ENCODE measurements at places on chromosomes 4 and X.
A peak's percentile ranks its signal among the peaks of the same experiment; 100 is the strongest.

GRCh38 chrX:44282753-44283152, 60.7 kb downstream of the EFHC2 start:
- DNase-seq: no peak

DNA sequence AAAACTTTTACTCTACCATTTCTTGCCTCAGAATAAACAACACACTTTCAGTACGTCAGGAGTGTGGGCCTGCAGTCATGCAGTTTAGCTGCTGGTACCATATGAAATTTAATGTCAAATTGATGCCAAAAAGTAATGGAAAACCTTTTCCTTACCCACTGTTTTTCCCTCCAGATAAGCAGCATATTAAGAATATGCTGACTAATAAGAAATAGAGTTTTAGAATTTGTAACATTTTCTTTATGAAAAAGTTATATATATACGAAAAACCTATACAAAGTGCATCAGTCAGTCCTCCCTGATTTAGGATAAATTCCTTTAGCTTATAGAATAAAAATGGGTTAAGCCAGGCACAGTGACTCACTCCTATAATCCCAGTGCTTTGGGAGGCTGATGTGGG, 206.8 kb upstream of the PPARGC1A start:
- no peak for DNase-seq

- DNase-seq: no peak
Measured at GRCh38 chr4:20337261-20337664, 85.6 kb downstream of the SLIT2 start.

DNA sequence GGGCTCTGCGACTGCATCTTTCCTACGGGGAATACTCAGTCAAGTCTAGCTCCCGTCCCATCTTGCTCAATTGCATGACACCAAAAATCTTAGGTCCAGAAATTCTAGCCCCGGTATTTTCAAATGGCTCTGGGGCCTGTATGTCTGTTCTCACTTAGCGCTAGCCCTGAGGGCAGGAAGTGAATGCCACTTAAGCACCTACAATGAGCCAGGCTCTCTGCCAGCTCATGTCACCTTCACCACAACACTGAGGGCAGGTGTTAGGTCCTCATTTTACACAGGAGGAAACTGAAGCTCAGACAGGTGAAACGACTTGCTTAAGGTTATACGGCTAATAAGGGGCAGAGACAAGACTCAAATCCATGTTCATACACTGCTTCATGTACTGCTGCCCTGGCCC, 282.8 kb downstream of the PPP1R2C start:
- no peak for DNase-seq

- DNase-seq: no peak
Measured at GRCh38 chrX:47664737-47665136, 5.8 kb upstream of the UXT start.

DNA sequence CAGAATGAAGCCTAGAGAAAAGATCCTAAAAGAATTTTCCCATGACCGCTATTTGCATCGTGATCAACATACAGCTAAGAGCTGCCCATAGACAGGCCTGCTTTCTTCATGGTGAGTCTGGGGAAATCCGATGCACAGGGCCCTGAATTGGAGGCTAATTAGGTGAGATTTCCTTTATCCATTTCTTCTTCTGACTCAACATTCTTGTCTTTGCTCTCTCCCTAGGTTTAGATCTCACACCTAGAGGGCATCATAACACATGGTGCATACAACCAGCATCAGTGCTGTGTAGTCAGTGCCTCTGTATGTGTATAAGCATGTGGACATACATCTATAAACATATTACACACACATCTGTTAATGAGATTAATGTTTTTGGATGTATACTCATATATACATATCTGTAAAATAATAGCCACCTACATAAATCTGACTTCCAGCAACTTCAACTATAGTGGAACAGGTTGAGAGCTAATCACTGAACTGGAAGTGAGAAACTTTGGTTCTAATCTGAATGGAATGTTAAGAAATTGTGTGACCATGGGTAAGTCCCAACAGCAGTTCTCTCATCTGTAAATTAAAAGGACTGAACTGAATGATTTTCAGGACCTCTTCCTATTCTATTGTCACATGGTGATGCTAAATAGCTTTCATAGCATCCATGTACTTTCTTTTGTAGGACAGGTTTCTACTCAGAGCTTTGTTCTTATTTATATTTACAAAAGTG, 17.5 kb downstream of the GATB start:
- no peak for DNase-seq

DNA sequence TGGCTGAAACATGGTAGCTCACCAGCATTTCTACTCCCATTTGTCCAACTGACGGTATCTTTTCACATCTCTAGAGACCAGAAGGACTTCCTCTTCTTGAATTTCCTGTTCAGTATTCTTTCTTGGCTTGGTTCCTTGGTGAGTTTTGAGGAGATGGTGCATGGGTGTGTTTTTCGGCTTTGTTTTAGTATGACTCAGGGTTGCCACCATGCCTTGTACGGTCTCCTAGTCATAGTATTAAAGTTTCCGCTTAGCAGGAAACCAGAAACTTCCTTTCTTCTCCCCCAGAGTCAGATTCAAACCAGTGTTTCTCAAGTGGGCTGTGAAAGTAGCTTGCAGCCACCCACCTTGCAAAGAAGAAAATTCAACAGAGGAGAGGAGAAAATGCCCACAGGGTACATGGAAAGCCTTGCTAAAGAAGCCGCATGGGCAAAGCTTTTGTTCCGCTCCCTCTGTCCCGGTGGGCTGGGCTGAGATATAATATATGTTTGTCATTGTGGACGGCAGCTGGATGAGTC, 5.7 kb downstream of the CD99 start:
- peak; percentile 42 for DNase-seq

DNA sequence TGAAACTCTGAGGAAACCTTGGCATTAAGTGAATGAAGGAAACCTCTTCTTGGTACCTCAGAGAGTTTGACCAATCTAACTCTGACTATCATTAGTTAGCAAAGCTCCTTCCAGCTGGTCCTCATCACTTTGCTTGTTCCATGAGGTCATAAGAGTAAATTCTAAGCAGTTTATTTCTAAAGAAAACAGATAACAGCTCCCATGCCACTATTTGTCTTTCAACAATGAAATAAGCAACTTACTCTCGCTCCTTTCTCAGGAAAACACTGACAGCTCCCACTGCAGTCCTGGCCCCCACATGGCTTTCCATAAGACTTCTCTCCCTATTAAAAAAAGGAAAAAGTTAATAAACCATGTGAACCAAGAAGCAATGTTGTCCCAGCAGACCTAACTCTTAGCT, 127.7 kb downstream of the COL4A6 start:
- no peak for DNase-seq

DNA sequence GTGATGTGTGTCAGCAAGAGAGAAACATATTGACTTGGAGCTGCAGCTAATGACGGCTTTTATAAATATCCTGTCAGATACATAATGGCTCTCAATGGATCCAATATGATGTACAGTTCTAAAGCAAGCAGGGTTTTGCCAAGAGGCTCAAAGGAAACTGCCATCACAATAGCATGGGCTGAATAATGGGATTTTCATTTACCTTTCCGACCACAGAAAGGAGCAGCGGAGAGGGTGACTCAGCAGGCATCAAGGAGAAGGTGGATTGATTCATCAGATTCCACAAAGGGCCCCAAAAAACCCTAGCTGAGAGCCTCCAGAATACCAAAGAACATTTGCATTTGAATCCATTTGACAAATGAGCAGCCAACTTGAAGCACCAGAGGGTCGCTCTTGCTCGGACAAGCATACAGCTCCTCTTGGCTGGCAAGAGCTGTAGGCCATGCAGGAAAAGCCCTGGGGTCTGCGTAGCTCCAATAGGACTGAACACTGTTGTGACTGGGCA, 355.7 kb upstream of the NOCT start:
- no peak for DNase-seq

- no peak for DNase-seq
Measured at GRCh38 chrX:24498181-24498580, 33.1 kb downstream of the PDK3 start.

GRCh38 chrX:23902419-23902818, 5.3 kb downstream of the APOO start:
- no peak for DNase-seq

- no peak for DNase-seq
Measured at GRCh38 chr4:67207941-67208441, 337.3 kb downstream of the CENPC start.

GRCh38 chr4:2832309-2832980, 11.2 kb upstream of the ADD1 start:
- peak; percentile 83 for DNase-seq

- no peak for DNase-seq
Measured at GRCh38 chr4:158094413-158095134, 78.3 kb downstream of the GASK1B start.

GRCh38 chrX:145751943-145752342, 65.7 kb upstream of the SLITRK2 start:
- no peak for DNase-seq

GRCh38 chrX:42604302-42604701, 173.7 kb downstream of the PPP1R2C start:
- no peak for DNase-seq

DNA sequence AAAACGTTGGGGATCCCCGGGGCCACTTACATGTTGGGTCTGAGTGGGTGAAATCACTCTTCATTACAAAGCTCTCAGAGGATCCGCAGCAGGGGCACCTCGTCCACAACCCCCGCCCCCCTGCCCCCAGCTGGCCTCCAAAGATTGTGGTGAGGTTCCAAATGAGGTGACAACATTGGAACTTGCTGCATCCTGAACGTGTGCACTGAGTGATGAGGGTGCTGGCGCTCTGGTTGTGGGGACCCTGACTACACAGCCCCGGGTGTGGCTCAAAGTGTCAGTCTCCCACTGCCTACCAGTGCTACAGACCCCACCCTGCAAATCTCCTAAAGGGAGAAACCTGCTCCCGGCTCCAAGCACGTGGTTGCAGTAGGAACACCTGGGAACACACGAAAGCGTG, 111.9 kb downstream of the PHKA2 start:
- no peak for DNase-seq

DNA sequence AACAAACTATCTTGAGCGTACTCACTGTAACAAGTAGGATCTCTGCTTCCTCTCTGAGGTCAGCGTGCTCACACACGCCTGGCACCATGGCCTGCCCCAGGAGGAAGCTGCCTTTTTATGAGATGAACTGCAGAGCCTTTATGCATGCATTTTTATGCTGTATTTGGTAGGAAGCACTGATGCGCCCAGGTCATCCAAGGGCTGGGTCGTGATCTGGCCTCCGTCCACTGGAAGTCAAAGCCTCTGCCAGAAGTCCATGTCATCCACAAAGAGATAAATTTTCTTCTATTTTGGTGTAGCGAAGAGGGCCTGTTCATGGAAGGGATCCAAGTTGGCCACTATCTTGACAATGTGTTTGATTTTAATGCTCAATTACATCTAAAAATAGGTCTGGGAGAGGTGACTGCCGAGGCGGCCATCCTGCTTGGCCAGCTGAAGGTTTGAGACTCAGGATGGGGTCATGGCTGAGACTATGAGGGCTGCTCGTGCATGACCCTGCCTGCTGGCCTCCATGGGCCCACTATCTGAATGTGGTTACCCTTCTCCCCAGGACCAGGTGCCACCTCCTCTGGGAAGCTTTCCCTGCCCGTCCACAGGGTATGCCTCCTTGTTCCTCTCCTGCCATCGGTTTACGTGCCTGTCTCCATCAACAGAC, 50.3 kb downstream of the HTRA3 start:
- DNase-seq: no peak

- no peak for DNase-seq
Measured at GRCh38 chr4:20017777-20018115, 234.0 kb upstream of the SLIT2 start.

- DNase-seq: no peak
Measured at GRCh38 chr4:167721617-167722486, 370.5 kb upstream of the ANXA10 start.

GRCh38 chr4:137648531-137648930, 116.2 kb upstream of the PCDH18 start:
- no peak for DNase-seq

DNA sequence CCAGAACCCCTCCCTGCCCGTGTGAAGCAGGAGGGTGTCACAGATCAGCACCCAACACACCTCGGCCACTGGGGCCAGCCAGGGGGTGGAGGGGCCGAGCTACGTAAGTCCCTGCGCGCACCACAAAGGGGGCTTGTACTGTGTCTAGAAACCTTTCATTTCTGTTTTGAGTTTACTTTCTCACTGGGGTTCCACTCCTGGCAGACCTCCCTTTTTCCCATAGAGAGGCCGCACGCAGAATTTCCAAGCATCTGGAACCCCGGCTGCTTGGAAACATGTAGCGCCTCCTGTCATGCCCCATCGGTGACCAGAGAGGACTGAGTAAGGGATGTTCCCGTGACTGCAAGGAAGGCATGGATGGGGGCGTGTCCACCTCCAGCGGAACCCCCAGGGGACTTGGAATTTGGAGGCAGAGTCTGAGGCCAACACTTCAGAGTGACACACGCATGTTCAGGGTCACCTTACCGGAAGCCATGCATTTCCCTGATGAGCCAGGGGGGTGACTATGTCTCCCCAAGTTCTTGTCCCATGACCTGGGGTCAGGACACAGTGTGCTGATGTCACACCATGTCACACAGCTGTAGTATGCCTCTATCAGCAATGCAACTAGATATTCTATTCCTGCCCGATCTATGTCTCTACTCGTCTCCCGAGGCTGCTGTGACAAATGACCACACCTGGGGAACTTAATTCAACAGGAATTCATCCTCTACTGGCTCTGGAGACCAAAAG, 105.3 kb downstream of the DHRSX start:
- DNase-seq: no peak

GRCh38 chr4:96097040-96097607, 257.2 kb downstream of the PDHA2 start:
- DNase-seq: no peak

DNA sequence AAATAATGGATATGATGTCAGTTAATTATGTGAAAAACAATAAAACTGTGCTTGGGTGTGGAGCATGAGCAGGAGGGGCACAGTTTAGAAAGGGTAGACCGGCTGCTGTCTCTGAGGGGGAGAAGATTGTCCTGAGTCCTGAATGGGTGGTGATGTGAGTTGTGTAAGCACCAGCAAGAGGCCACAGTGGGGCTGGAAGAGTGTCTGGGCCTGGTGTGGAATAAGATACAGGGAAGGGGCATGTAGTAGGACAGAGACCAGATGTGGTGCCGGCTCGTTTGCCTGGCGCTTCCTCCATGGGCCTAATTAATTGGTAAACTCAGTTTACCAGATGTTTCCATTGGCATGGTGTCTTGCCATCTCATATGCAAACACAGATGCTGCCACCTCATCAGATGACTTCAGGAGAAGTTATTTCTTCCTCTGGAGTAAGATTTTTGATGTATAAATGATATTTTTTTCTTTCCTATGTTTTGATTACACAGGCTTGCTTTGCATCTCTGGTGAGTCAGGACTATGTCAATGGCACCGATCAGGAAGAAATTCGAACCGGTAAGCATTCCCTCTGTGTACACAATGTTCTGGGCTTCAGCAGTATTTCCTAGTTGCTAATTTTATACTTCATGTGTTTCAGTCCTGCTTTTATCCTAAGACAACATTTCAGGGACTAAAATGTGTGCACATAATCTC, 5.1 kb downstream of the MED28 start:
- DNase-seq: no peak

DNA sequence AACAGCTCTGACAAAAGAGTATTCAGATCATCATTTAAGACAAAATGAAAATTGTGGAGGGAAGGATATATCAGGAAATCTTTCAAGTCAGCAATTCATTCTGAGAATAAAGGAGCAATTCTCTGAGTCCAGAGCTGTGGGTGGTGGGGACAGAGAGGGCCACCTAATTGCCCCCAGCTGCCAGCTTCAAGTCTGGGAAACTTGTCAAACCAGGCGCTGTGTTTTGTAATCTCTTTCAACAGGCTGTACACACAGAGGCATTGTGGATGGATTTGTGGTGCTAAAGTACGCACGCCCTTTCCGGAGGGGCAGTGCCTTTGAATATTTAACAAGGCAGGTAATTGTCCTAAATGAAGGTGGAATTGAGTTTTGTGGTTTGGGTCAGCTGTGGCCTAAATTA, 591.1 kb upstream of the BOD1L1 start:
- no peak for DNase-seq

GRCh38 chrX:69324851-69325250, 159.6 kb upstream of the PJA1 start:
- DNase-seq: no peak
